ENCODE measurements at places on chromosomes 5 and 9.

GRCh38 chr5:93018461-93018860 is 562.6 kb downstream of the NR2F1-AS1 start:
- no peak for DNase-seq

GRCh38 chr5:61732369-61732768 is 400.3 kb downstream of the ZSWIM6 start:
- DNase-seq: no peak

GRCh38 chr5:67774267-67774552 is 441.3 kb upstream of the PIK3R1 start:
- DNase-seq: peak; percentile 68

DNA sequence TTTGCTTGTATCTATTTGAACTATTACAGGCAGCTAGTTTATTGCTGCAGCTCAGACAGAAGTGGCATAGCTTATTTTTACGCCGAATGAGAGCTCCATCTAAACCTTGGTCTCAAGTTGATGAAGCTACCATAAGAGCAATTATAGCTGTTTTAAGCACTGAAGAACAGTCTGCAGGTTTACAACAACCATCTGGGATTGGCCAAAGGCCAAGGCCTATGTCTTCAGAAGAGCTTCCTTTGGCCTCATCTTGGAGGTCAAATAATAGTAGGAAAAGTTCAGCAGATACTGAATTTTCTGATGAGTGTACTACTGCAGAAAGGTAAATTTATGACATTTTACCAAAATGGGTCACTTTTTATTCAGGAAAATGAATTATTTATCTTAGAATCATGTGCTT is 67.9 kb downstream of the YTHDC2 start:
- DNase-seq: no peak

DNA sequence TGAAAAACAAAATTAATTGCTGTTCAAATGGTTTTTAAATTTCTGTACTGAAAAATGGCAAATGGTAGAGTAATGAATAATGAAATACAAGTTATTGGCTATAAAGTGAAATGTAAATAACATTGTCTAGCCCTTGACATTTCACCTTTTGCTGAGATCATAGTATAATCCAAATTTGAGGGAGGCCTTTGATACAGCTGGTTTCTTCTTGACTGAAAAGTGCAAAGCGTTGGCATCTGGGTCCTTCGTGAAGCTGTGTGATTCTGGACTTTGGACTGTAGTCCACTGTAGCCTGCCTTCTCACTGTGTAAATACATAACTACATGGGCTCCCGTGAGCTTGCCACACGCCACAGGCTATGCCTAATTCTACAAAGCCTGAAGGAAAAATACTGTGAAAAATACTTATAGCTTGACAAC is 52.3 kb downstream of the ARHGEF28 start:
- DNase-seq: peak; percentile 95

DNA sequence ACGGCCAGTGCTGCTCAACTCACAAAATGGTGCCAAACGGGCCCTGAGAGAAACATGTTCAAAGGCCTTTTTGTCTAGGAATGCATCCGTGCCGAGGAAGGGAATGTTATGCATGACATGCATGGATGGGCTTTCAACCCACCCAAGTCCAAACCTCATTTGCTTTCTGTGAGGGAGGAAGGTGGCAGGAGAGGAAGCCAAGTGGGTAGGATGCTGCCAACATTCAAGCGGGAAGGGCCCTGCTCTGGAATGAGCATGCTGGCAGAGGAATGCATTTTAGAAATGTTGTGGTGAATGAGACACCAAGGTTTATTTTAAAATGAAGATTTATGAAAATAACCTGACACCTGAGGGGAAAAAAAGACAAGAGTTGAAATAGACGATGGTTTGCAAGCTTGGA is 479.1 kb downstream of the CCDC171 start:
- no peak for DNase-seq

All from HepG2 (cell line).